Cortex of kidney (tissue), 1 donor: ENCODE measurements at places on chromosomes 13 and 19.

DNA sequence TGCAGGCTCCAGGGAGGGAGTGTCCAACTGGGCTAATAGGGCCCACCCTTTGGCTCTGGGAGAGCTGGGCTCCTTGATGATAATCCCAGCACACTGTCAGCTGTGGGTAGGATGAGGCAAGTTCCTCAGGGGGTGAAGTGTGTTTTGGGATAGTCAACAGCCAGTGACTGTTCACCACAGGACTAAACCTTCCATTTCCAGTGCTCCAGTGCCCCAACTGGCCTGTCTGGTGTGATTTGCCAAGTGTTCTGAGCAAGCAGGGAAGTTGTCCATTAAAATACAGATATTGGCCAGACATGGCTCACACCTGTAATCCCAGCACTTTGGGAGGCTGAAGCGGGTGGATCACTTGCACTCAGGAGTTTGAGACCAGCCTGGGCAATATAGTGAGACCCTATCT is 150.9 kb downstream of the TM9SF2 start:
- DNase-seq, result no peak

GRCh38 chr19:46555628-46556280 is 45.4 kb upstream of the CALM3 start:
- DNase-seq, result no peak

DNA sequence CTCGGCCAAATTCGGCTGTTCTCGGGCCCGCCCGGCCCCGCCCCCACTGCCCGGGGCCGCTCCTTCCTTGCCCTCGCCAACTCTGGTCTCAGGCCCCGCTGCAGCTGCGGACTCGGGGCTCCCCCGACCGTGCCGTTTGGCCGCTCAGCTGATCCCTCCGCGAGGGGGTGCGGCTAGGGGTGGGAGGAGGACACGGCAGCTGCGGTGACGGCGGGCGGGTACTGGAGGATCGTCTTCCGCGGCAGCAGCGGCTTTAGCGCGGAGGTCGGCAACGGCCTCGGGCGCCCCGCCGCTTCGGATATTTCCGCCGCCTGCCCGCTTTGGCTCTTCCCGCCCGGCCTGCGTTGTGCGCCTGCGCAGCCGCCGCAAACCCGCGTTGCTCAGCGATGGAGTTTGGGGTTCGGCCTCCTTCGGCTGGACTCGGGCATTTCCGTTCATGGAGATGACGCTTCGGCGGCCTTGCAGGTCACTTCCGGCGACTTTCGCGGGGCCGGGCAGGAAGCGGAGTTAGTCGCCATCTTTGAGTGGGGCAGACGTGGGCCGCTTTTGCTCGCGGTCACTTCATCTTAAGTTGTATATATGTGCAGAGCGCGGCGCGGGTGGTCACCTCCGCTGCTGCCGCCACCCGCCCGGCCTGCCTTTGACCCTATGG is 338 bp upstream of the UBE2M start:
- DNase-seq, result no peak

GRCh38 chr19:57841122-57841763 is 8.4 kb upstream of the ZNF587 start:
- no peak for DNase-seq

DNA sequence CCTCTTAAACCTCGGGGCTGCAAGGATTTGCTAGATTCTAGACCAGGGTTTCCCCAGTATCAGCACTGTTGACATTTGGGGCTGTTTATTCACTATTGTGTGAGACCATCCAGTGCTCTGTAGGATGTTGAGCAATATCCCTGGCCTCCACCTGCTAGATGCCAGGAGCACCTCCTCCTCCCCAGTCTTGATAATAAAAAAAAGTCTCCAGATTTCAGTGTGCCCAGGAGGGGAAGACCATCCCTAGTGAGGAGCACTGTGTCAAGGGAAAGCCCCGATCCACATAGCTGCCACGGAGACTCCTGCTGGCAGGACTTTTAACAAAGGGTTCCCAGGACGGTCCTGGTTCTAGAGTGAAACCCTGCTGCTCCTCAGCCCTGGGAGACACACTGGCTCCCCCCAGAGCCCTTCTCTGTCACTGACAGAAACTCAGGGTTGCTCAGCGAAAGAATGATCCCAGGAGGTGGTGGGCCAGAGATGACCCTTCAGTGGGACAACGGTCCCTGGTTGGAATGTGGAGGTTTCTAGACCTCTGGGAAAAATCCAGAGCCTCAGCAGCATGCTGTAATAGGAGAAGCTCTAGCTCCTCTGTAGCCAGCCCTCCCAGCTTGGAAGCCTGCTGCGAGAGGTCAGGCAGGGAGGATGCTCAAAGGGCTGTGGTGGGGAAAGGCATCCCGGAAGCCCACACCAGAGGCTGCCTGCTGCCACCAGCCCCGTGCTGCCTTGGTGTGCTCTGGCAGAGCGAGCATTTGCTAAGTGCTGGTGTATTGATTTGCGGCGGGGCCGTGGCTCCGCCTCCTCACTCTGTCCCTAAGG is 20.3 kb downstream of the LYL1 start:
- no peak for DNase-seq

DNA sequence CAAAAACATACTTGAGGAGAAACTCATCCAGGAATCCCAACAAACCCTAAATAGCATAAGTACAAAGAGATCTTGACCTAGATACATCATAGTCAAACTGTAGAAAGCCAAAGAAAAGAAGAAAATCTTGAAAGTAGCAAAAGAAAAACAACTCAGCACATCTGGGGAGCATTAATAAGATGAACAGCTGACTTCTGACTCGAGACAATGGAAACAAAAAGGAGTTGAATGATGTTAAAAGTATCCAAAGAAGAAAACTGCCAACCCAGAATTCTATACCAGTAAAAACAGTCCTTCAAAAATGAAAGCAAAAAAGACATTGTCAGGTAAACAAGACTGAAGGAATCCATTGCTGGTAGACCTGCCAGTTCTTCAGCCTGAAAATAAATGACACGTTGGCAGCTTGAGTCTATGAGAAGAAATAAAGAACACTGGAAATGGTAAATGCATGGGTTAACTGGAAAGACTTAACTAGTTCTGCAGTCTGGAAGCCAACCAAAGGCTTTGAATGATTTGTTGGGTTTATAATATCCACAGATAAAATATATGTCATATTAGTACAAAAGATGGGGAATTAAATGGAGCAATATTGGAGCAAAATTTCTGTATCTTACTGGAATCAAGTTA is 46.8 kb downstream of the TSSK6 start:
- no peak for DNase-seq

DNA sequence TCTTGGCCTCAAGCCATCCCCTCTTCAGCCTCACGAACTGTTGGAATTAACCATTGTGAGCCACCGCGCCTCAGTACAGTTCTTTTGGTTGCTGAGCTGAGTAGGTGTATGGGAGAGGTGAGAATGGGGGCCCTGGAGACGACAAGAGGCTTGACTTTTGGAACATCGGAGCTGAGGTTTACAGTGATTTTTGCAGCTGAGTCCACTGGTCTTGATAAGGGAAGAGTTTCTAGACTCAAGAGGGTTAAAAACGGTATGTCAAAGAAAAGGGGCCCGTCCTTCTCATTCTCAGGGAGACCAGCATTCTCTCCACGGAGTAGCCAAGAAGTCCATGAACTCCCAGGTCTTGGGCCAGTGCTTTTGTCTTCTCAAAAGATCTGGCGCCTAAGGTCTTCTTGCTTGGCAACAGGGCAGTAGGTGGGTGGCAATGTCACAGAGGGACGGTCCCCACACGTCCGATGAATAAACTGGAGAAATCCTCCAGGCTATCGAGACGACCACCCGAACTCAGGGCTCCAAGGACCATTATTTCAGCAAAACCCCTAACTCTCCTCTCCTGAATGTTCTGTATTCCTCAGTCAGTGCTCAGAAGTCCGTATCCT is 6.4 kb upstream of the QTRT1 start:
- no peak for DNase-seq

DNA sequence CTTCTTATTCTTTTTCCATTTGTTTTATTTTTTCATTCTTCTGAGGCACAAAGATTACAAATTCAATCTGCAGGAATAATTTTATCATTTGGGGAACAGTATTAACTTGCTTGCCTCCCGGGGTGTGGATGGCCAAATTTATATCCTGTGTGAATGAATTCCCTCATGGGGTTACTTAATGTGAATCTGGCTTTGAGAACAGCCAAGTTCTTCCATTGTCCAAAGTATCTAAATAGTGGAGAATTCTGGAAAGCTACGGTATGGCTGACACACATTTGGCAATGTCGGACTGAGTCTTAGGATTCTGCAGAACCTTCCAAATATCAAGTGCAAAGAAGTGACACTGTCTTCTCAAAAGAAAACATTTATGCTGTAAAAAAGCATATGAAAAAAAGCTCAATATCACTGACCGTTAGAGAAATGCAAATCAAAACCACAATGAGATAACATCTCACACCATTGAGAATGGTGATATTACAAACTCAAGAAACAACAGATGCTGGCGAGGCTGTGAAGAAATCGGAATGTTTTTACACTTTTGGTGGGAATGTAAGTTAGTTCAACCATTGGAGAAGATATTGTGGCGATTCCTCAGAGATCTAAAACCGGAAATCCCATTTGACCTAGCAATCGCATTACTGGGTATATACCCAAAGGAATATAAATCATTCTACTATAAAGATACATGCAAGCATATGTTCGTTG is 620.2 kb downstream of the EFNB2 start:
- DNase-seq, result no peak
